ENCODE measurements at places on chromosomes 5 and 9.

GRCh38 chr5:168654211-168654721 lies 75.1 kb upstream of the PANK3 start:
- DNase-seq = no peak

DNA sequence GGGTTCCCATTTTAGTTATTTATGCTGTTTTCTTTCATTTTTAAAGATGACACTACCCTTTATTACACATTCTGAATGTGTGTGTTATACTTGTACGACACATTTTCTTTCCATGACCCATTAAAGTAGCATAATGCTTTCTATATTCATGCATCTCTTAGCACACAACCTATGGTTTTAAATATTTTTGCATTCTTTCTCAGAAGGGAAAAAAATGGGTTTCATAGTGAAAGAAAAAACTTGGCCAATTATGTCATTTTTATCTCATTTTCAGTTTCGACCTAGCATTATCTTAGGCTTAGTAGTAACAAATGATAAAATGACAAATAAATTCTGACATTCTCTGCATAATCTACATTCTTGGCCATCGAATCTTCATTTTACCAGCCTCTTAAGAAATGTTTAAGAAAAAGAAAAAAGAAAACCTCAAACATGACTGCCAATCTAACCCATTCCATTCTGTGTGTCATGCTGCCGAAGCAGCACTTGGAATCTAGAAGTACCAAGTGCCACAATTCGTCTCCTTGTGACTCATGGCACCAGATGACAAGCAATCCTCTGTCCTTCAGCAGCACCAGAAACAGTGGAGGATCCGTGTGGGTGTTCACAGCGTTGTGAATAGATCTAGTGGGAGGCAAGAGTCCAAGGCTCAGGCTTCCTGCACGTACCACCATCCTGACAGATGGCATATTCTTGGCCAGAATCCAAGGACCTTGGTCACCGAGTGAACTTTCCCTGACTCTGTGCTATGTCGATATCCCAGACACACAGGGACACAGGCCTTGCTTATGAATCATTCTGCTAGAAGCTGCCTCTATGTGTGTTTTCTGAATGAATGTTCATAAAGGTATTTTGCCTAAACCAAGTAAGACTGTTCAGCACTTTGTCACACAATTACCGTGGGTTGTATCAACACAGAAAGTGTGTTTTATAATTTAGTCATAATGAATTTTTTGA lies 502.7 kb downstream of the NR2F1-AS1 start:
- peak; percentile 90 for DNase-seq

DNA sequence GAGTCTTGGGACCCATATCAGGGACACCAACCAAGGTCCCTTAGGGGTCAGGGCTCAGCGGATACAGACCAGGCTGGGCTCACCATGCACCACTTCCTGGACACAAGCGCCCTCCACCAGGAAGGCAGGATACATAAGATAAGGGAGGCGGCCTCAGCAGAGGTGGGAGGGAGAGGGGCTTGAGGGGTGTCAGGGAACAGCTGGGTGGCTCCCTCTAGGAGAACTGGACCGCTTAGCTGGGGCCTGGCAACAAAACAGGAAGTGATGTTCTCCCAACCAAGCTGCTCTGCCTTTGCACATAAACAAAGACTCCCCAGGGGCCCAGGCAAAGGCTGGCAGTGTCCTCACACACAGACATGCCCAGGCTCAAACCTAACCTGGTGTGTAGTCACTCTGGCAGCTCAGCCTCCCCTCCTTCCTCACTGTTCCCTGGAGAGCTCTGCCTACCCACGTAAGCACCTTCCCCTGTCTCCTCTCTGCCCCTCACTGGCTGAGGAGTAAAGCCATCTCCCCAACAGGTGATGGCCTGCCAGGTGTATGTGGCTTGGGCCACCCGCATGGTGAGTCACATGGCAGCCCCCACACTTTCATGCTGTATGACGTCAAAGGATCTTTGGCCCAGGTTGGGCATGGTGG lies 5.8 kb upstream of the BICD2 start:
- peak; percentile 19 for DNase-seq

DNA sequence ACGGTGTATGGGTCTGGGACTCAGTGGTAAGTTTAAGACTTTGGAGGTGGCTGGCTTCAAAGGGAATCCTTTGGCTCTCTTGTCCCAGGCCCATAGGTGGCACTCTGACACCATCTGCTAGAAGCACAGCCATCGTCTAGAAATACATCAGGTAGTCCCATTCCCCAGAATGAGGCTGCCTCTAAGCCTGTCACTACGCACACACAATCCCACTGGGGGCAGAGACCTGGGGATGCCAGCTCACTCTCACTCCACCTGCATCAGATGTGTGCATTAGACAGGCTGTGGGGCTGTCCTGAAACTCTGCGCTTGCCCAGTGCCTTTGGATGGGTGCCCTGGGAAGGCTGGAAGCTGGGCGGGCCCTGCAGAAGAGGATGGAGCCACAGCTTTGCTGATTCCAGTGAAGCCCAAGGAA lies 127.5 kb upstream of the PANK3 start:
- DNase-seq = peak; percentile 48

- DNase-seq = no peak
Observed at GRCh38 chr5:40436535-40437237, 243.0 kb upstream of the PTGER4 start.

DNA sequence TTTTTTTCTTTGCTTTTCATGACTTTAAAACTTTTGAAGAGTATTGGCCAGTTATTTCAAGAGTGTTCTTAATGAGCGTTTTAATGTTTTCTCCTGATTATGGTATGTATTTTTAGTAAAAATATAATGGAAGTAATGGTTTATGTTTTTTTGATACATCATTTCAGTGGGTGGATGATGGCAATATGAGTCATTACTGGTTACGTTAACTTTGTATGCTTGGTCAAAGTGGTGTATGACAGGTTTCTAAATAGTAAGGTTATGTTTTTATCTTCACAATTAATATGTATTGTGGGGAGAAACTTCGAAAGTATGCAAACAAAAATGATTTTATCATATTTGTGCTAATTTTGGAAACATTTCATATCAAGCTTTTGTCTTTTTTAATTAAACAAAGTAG lies 176.7 kb upstream of the PRDM9 start:
- no peak for DNase-seq

DNA sequence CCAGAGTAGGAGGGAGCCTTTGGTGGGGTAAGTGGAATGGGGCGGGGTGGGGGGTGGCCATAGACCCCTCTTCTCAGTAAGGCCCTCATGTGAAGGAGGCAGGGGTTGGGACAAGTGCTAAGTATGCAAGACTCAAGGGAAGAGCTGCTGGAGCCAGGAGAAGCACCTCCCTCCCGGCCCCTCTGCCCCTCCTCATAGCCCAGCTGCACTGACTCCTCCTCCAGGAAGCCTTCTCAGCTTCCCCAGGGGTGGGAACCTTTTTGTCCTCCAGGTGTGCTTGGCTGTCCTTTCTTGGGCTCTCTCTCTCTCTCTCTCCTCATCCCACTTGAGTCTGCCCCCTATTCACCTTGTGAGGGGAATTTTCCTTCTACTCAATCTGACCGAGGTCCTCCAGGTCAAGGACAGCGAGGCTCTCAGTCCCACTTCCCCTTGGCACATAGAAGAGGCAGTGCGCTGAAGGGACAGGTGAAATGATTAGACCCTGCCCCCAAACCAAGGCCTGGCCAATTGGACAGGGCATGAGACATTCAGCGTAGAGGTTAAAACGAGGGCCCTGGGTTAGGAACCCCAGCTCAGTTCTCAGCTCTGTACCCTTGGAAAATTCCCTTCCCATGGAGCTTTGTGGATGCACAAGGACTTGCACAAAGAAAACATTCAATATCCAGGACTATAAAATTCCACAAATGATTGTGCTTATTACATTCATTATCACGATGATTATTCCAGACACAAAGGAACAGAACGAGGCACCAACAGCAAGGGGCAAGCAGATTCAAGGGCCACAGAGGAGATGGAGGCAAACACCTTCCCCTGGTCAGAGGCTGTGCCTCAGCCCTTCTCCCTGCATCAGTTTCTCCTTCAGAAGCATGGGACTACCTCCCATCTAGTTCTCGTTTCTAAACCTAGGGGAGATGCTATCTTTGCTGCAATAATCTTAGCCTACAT lies 45.6 kb upstream of the IL17B start:
- DNase-seq = no peak

GRCh38 chr9:36878986-36879982 lies 154.8 kb downstream of the PAX5 start:
- no peak for DNase-seq

- peak; percentile 5 for DNase-seq
Observed at GRCh38 chr9:120324996-120325642, 254.8 kb downstream of the CDK5RAP2 start.

GRCh38 chr5:29894668-29895067 lies 1298.8 kb upstream of the CDH6 start:
- no peak for DNase-seq

DNA sequence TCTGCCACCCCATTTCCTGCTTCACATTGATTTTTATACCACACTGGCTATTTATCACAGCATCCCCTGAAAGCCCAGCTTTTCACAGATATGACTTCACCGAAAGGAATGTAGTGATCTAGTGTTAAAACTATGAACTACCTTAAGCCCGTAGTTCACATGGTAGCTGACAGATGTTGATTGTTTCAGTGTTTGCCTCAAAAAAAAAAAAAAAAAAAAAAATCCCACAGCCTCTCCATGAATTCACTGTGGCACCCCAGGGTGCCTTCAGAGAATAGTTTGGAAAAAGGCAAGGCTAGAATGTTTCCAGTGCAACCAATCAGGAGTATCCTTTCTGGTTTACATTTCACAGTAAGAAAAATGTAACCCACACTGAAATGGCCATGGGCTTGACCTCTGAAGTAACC lies 37.1 kb downstream of the GLIS3 start:
- peak; percentile 69 for DNase-seq

DNA sequence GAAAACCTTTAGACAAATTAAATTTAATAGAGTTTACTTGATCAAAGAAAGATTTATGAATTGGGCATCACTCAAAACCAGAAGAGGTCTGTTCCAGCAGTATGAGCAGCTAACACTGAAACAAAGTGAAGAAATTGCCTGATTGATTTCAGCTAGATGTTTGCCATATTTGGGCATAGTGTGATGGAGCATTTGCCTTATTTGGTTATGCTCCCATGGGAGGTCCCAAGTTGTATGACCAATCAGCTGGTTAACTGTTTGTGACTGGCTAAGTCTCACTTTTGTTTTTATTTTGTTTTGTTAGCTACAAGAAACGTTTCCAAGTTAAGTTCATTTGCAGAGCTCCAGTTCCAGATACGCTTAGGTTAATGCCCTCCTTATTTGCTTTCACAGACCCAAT lies 53.3 kb upstream of the LMNB1 start:
- DNase-seq = no peak

DNA sequence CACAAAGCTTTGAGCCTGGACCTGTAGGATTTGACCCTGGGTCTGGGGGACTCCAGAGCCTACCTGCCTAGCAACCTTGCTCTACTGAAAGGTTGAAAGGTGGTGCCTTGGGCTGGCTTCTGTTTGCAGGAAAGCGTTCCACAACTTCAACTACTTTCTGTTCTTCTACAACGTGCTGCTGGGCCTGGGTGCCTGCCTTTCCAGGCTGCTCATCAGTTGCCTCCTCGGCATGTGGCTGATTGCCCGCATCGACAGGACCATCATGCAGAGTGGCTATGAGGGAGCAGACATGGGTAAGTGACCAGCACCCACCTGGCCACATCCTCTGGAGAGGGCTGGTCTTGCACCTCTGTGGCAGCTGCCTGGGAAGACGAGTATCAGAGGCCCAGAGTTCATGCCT lies 13.6 kb upstream of the CCDC180 start:
- DNase-seq = no peak

- peak; percentile 90 for DNase-seq
Observed at GRCh38 chr5:170633235-170634081, 129.6 kb downstream of the KCNIP1 start.

- no peak for DNase-seq
Observed at GRCh38 chr5:111309384-111309783, 85.2 kb downstream of the CAMK4 start.

DNA sequence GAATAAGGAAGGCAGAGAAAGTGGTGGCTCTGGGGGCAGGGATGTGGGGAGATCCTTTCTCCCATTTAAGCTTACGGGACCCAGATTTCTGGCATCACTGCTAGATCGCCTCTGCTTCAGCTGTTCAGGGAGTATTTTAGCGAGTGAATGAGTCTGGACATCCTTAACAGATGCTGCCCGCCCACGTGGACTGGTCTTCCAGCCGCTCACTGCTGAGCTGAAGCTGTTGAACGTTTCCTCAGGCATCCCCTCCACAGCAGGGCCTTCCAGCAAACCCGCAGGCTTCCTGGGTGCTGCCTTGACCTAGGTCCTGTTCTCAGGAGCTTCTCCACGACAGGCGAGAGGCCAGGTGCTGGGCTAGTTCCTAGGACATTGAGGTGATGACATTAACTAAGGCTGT lies 144.4 kb upstream of the EFNA5 start:
- DNase-seq = no peak

- no peak for DNase-seq
Observed at GRCh38 chr9:121340676-121341392, 29.2 kb downstream of the STOM start.

GRCh38 chr5:108280960-108281569 lies 100.8 kb downstream of the FBXL17 start:
- no peak for DNase-seq

GRCh38 chr9:127940593-127940992 lies 2.9 kb upstream of the DPM2 start:
- no peak for DNase-seq

Measured in mesenchymal stem cell (in vitro differentiated cells and primary cell).